Stomach (tissue), 19 donors: ENCODE measurements at places on chromosomes 12 and 14.

DNA sequence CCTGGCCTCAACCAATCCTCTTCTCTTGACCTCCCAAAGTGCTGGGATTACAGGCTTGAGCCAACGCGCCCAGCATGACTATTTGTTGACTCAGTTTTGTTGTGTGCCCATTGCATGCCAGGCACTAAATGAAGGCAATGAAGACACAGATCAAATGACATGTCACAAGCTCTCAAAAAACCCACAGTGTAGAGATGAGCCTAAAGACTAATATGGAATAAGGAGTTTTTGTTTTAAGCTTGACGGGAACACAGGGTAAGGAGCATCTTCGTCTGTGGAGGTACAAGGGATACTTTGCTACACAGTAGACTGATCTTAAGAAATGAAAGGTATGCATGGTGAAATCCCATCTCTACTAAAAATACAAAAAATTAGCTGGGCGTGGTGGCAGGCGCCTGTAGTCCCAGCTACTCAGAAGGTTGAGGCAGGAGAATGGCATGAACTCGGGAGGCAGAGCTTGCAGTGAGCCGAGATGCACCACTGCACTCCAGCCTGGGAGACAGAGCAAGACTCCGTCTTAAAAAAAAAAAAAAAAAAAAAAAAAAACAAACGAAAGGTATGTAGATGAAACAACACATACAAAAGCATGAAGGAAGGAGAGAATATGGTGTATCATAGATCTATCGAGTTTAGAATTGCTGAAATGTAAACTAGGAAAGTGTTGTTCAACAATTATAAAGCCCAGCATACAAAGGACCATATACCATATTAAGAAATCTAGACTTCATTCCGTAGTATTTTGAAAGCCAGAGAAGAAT, 122.1 kb upstream of the PTPRB start:
- no peak for DNase-seq

- no peak for DNase-seq
Measured at GRCh38 chr12:111822886-111823285, 19.1 kb upstream of the MAPKAPK5 start.

- DNase-seq, result peak; percentile 19
Measured at GRCh38 chr12:85617307-85618091, 218.7 kb downstream of the RASSF9 start.

DNA sequence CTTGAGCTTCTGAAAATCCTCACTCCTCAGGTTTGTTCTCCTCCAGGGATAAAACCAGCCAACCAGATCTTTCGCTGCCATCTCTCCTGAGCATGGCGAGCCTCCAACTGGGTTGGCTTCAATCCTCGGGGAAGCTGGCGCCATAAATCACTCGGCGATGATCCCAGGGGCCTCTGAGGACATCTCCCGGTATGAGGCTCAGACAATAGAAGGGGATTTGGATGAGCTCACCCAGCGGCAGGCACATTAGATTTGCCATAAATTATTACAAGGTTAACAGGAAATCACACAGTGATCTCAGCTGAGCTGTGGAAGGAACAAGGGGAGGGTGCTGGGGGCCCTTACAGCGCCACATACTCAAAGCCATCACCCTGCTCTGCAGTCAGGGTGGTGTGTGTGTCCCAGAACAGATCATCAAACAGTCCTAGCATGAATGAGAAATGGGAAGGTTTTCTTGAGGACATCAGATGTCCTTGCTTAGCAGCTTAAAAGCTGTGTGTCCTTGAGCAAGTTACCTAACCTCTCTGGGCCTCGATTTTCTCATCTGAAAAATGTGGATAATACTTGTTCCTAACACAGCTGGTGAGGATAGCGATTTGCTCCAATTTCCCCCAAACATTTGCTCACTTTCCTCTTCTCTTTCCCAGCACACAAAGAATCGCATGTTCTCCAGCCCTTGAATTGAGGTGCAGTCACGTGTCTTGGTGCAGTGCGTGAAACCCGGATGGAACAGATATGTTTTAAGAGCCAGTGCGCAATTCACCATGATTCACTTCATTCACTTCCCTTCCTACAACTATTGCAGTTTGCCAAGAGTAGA, 142.8 kb downstream of the SCARB1 start:
- DNase-seq, result peak; percentile 76

- no peak for DNase-seq
Measured at GRCh38 chr14:83988275-83988674, 1541.7 kb upstream of the FLRT2 start.

DNA sequence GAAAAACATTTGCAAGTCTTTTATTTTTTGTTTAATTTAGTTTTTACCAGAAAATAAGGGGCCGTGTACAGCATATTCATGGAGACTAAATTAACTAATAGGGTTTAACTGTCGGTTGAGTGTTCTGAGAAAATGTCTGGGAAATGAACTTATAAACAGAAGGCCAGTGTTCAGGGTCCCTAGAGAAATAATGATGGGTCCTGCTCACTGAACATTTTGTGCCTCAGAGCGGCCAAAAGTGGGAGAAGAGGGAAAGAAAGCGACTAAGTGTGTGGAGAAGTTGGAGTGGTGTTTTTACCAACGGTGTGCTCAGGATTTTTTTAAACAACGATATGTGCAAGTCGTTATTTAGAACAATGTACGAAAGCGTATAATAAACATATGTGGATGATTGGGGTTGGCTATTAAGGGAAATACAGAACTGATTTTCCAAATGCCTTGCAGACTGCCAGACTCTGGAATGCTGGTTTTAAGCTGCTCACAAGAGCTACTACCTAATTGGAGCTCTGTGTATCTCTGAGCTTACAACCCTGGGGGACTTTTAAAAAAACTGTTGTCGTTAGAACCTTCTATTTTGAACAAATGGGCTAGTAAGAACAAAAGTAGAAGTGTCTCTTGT, 166.7 kb downstream of the SLC38A4 start:
- DNase-seq, result peak; percentile 24

GRCh38 chr14:101098641-101099040, 195.1 kb upstream of the RTL1 start:
- DNase-seq, result no peak

DNA sequence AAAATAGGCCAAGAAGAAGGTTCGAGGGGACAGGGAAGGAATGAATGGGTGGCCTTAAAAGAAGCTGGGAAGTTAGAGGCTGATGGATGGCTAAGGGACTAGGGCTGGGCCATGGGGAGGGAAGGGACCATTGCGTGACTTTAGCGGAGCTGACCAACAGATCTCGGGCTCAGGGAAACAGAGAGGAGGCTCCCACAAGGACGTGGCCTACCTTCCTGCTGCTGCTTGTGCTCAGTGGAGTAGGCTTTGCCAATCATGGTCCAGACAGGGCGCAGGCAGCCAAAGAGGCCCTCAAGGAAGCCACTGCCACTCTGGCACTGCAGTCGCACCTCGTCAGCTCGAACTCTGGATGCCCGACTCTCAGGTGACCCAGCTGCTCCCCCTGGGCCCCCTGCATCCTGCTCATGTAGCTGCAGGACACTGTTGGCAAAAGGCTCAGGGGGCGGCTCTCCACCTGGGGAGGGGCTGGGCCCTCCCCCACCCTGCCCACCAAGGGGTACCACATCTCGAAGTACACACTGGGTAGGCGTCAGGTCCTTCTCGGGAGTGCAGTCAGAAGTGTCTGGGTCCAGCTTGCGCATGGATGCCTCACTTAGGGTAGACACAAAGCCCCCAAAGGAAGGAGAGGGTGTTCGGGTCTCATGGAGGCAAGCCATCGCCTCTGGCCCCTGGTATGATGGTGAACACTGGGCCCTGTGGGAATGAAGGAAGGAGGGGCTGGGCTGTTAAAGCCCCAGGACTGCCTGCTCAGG, 12.3 kb downstream of the MAP3K12 start:
- DNase-seq, result no peak

DNA sequence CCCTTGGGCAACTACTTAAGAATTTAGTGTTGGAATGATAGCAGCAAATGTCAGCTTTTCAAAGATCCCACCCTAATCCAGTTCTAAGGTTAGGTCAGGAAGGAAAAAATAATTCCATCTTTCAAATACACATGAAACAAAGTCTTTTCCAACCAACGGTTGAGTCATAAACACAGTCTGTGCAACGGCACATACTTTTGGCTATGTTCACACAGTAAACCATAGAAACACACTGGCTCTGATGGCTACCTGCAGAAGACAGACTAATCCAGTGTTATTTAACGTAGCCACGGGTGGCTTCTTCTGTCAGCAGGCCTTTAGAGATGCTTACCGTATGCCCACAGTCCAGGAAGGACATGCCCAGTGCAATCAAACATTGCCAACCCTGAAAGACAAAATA, 35.7 kb downstream of the HIGD1C start:
- DNase-seq, result no peak

GRCh38 chr12:6813363-6813762, 8.3 kb upstream of the GPR162 start:
- DNase-seq, result no peak

GRCh38 chr12:2974560-2974971, 15.4 kb downstream of the TEAD4 start:
- no peak for DNase-seq

DNA sequence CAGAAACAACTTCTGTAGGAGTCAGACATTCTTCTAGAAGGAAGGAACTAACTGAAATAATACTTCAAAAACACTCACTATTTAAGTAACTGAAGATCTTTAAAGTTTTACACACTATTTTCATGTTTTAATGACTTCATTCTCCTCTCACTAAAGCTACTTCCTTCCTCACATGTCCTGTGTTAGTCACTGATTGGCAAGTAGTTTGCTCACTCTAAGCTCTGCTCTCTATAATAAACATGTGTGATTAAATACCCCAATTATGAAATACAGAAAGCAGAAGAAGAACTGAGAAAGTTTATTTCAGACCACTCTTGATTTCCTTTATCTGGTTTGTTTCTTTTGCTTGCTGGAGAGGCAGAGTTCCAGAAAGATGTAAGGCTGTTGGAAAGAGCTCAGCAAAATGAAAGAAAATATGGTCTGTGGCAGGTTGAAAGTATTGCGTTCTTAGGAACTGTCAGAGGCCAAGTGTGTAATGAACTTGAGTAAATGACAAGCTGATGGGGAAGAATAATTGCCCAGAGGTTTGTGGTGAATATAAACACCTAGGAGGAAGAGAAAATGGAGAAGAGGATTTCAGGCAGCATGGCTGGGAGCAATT, 522.0 kb upstream of the SEL1L start:
- DNase-seq, result peak; percentile 16

GRCh38 chr14:69896080-69896479, 16.9 kb downstream of the SMOC1 start:
- DNase-seq, result no peak

- peak; percentile 39 for DNase-seq
Measured at GRCh38 chr14:61609191-61609843, 86.0 kb upstream of the HIF1A start.

- no peak for DNase-seq
Measured at GRCh38 chr14:74604157-74604556, 7.9 kb downstream of the LTBP2 start.

DNA sequence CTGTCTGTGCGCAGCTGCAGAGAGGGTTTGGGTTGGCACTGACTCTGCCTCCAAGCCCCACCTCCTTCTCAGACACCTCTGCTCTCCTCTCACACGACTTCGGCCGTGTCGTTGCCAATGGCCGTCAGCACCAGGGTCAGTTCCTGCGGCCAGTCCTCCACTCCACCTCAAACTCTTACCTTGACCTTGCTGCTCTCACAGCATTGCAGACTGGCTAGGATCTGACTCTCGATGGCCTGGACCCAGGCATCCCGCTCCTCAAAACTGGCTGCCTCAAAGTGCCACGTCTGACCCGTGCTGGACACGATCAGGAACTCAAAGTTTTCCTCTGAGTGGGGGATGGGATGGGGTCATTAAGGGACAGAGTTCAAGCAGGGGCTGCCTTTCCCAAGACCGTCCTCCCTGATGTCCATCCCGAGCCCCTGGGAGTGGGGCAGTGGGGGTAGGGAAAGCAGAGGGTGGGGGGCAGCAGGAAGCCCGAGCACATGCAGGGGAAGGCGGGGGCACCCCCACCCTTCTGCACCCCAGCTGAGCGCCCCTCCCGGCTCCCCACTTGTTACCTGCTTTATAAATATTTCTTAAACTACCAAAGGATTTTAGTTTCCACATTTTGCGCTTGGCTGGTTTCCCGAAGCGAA, 10.7 kb downstream of the AGAP2 start:
- peak; percentile 42 for DNase-seq

DNA sequence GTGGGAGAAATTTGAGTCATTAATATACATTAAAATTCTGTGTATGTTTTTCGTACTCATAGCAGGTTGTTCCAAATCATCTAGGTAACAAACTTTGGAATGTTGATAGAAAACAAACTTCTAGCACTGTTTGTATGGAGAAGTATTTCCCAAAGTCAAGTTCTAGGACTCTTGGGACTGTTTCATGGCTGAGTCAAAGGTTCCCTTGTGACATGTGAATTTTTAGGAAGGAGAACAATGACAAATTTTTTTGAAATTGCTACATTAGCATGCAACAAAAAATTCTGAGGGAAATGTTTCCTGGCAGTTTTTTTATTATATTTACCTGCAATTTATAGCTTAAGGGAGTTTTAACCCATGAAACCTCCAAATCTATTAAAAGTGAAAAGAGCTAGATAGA, 73.8 kb downstream of the RASSF8 start:
- DNase-seq, result no peak

GRCh38 chr12:132521712-132522292, 31.9 kb downstream of the FBRSL1 start:
- peak; percentile 63 for DNase-seq

DNA sequence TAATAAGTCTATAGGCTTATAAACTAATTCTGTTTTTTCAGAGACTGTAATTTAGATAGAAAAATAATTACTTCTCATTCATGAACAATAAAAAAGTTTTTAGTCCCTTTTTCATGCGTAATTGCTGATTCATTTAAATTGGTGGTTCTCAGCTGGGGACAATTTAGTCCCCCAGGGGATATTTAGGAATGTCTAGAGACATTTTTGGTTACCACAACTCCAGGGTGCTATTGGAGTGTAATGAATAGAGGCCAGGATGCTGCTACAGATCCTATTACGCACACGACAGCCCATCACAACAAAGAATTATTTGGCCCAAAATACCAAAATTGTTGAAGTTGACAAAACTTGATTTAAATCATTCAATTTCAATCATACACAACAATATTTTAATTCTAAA, 22.8 kb upstream of the VCPKMT start:
- no peak for DNase-seq

DNA sequence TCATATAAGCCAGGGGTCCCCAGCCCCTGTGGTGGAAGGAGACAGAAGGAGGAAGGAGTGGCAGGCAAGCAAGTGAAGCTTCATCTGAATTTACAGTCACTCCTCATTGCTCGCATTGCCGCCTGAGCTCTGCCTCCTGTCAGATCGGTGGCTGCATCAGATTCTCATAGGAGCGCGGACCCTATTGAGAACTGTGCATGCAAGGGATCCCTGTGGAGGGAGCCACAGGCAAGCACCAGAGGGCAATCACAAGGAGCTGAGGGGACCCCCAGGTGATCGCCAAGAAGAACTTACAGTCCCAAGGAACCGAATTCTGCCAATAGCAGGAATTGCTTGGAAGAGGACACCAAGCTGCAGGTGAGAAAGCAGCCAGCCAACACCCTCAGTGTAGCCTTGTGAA, 33.2 kb upstream of the VRK1 start:
- DNase-seq, result no peak

- no peak for DNase-seq
Measured at GRCh38 chr12:27800819-27801218, 20.8 kb upstream of the MANSC4 start.

DNA sequence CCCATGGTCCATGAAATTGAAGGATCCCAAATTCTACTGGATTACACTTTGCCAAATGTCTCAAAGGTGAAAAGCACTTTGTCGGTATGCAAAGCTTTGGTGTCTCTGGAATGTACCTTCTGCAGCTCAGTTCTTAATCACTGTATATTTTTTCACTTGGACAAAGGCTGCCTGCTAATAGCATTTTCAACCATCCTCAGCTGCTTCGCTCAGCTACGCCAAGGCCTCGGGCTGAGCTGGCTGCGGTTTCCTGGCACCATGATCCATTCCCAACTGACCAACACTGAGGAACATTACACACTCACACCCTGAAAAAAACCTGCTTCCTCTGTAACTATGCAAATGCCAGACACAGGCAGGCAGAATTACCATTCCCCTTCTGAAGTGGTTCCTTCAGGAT, 335.2 kb downstream of the DPF3 start:
- DNase-seq, result no peak
